H1 (cell line): ENCODE measurements at places on chromosomes 6 and 20. TPM values are rescaled to one million over a fixed set of nuclear protein-coding genes. Genes with fewer than 3 reads are reported as not detected.

FAM135A gene
- 34.7 and 35.7 TPM in 2 replicates for total RNA-seq

TNFRSF21 gene
- total RNA-seq = 52.4 and 52.7 TPM in 2 replicates

BACH2 gene
- 5.9 and 8.0 TPM in 2 replicates for total RNA-seq

MEP1A gene
- total RNA-seq = not detected in 2 replicates

C4A gene
- 0.48 and 2.4 TPM in 2 replicates for total RNA-seq

TMEM170B gene
- total RNA-seq = 3.9 and 4.3 TPM in 2 replicates

HLA-F gene
- total RNA-seq = 6.5 and 9.6 TPM in 2 replicates

FAM83B gene
- 5.7 and 6.4 TPM in 2 replicates for total RNA-seq

CTAGE9 gene
- total RNA-seq = not detected in 2 replicates

C6orf163 gene
- 0.90 and 1.5 TPM in 2 replicates for total RNA-seq
